H4 (cell line): ENCODE measurements at places on chromosomes 5 and 9. TPM values are rescaled to one million over a fixed set of nuclear protein-coding genes. Genes with fewer than 3 reads are reported as not detected.
A peak's percentile ranks its signal among the peaks of the same experiment; 100 is the strongest.

DMRT1 gene
- total RNA-seq = not detected in 2 replicates

LHFPL2 gene
- total RNA-seq = 22.2 and 24.6 TPM in 2 replicates

- DNase-seq = no peak
Measured at GRCh38 chr9:138065287-138065686, 187.7 kb downstream of the CACNA1B start.

DNA sequence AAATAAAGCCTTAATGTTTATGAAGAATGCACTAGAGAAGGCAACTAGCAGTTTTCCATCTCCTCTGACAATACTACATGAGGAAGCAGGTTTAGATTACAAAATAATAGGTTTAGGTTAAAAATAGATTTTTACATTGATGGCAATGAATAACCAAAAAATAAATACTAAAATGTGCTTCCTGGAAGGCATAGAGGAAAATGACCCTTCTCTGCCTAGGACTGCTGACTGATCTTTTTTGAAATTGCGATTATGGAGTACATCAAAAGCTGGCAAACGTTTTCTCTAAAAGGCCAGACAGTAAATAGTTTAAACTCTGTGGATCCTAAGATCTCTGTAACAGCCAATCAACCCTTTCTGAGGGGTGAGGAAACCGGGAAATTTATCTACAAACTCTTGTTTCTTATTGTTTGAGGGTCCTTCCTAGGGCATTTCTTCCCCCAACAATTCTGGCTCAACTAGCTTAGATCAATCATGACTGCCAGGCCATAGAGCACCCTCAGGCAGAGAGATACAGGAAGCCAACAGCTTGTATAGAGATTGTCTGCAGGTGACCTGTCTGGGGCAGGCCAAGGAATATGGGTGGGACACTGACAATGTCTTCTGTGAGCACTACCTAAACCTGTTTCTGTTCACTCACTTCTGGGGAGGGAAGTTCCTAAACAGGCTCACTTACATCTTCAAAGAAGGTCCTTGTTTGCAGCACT lies 67.3 kb downstream of the MROH2B start:
- DNase-seq = no peak

DNA sequence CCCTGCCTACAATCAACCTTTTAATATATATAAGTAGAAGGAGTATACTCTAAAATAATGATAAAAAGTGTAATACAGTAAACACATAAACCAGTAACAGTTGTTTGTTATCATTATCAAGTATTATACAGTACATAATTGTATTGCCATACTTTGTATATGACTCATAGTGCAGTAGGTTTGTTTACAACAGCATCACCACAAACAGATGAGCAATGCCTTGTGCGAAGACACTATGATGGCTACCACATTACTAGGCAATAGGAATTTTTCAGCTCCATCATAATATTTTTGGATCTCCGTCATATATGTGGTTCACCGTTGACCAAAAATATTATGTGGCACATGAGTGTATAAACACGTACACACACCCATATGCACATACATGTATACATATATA lies 69.7 kb upstream of the APC start:
- peak; percentile 68 for DNase-seq
